IPS-NIHi11 (cell line): ENCODE measurements at places on chromosomes 6 and 20.

GRCh38 chr6:44456070-44456965, 68.8 kb downstream of the CDC5L start:
- peak; percentile 86 for DNase-seq

DNA sequence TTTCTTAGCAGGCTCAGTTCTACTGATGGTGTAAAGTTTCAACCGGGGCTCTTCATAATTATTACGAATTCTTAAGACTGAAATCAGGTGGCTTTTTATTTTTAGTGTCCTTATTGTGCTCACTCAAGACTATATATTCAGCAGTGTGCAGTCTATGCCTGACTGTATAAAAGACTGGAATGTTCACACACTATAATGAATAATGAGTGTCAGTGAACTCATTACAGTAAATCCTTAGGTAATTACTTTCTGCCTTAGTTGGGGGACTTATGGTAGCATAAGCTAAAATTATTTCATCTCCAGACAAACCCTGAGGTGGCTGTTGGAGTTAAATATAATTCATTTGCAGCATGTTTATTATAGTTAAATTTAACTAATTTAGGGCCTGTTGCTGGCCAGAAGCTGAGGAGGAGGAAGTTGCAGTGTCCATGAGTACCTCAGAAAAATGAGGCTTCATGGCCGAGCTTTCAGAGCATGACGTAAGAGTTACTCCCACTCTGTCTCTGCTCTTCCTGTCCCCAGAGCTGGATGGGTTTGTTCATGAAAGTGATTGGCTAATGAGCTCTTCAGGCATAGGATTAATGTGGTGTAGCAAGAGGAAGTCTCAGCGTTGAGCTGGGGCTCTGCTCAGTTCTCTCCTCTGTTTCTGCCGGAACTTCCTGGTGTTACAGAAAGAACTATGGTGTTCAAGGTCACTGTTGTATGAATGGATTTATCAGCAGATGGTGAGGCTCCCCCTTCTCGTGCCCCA, 335.7 kb downstream of the NRN1 start:
- DNase-seq: no peak

DNA sequence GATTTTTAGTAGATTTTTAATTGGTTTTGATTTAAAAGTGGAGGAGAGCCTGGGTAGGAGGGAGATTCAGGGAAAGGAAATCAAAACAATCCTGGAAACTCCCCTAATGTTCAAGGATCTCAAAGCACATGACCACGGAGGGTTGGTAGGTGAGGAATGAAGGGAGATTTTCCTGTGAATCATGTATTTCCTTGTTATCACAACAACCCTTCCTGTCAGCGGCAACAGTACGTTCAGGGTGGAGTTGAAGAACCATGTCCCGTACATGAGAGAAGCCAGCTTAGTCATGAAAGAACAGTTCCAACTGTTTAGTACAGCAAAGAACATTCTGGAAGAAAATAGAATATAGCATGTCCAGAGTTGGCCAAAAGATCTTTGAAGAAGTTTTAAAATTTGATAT, 79.4 kb upstream of the SCAF8 start:
- DNase-seq: no peak

- no peak for DNase-seq
Measured at GRCh38 chr20:22070610-22071058, 365.2 kb downstream of the PAX1 start.

- DNase-seq: no peak
Measured at GRCh38 chr20:32924781-32925180, 66.1 kb downstream of the EFCAB8 start.

GRCh38 chr20:31861135-31861384, 9.3 kb downstream of the DUSP15 start:
- no peak for DNase-seq

DNA sequence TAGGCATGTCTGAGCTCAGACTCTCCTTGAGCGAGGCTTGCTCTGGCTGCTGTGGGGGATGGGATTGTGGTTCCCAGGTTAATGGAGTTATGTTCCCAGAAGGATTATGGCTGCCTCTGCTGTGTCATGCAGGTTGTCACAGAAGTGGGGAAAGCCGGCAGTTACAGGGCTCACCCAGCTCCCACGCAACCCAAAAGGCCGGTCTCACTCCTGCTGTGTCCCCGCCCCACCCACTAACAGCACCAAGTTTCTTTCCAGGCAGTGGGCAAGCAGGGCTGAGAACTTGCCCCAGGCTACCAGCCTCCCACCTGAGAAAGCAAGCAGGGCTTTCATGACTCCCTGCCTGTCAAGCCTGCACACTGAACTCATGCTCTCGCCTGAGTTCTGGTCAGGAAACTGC, 750.5 kb downstream of the FRK start:
- DNase-seq: no peak

- no peak for DNase-seq
Measured at GRCh38 chr6:146847426-146847825, 248.7 kb downstream of the ADGB start.

- no peak for DNase-seq
Measured at GRCh38 chr6:128394167-128394566, 126.2 kb downstream of the PTPRK start.

GRCh38 chr6:159116343-159116742, 52.9 kb upstream of the FNDC1 start:
- DNase-seq: no peak

- DNase-seq: no peak
Measured at GRCh38 chr20:58141496-58141895, 87.0 kb downstream of the ANKRD60 start.

GRCh38 chr6:169936355-169936975, 185.0 kb downstream of the ERMARD start:
- no peak for DNase-seq

DNA sequence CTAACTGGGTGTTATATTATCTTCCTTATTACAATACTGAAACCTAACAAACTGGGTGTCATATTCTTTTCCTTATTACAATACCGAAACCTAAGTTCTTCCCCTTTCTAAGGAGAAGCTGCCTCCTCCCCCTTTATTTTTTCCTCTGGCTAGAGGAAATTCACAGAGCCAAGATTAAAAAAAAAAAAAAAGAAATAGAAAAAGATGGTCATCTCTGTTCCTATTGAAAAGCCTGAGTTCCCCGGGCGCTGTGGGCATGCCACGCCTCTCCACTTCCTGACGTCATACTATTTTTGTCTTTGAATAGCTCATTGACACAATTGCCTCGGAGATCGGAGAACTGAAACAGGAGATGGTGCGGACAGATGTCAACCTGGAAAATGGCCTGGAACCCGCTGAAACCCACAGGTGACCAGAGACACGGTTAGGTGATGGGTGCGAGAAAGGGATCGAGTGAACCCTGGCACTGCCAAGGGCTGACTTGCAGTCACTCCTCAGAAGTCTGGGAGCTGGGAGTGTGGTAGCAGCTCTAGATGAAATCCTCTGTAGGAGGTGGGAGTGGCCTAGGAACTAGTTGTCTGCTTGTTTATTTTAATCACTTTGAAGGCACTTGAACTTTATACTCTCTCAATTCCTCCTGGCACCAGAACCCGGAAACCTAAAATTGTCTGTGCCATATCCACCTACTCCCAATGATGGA, 82.2 kb upstream of the NAA20 start:
- DNase-seq: no peak

DNA sequence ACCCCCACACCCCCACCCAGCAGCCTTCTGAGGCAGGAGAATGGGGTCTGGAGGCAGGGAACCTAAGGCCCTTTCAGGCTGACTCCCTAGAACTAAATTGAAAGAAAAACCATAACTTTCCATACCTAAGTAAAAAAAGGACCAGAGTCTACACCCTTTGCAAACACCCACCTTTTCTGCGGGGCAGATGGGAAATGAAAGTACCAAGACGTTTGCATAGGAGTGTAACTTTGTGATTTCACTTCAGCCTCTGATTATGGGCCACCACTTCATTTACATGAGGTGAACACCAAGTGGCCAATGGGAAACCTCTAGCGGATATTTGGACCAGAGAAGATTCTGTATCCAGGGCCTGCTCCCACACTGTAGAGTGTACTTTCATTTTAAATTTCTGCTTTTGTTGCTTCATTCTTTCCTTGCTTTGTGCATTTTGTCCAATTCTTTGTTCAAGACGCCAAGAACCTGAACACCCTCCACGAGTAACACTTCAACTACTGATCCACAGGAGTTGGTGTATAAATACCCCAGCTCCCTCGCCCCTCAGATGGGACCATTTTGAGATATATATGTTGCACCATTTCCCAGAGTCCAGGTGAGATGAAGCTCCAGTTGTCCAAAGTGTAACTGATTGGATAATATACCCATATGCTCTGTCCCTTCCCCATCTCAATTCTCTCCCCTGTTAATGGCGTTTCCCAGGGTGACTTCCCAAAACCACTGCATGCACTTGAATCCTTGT, 18.9 kb upstream of the SRSF6 start:
- DNase-seq: no peak

GRCh38 chr6:166520905-166521834, 65.3 kb downstream of the RAMACL start:
- DNase-seq: no peak

GRCh38 chr6:134577998-134578397, 260.1 kb upstream of the SGK1 start:
- DNase-seq: no peak

DNA sequence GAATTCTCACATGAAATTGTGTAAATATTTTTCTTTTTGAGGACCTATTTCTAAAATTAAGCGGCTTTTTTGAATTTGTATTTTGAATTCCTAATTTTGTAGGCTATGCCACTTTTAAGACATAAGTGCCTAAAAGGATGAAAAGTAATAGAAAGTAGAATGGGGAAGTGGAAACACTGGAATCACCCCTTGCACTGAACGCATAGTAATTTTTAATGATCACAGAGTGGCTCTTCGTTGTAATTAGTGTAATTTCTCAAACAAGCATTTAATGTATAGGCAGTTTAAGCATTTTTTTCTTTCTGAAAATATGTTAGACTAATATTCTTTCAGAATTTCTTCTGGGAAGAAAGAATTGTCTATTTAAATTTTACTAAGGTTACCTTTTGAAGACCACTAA, 73.2 kb downstream of the ARID1B start:
- no peak for DNase-seq

DNA sequence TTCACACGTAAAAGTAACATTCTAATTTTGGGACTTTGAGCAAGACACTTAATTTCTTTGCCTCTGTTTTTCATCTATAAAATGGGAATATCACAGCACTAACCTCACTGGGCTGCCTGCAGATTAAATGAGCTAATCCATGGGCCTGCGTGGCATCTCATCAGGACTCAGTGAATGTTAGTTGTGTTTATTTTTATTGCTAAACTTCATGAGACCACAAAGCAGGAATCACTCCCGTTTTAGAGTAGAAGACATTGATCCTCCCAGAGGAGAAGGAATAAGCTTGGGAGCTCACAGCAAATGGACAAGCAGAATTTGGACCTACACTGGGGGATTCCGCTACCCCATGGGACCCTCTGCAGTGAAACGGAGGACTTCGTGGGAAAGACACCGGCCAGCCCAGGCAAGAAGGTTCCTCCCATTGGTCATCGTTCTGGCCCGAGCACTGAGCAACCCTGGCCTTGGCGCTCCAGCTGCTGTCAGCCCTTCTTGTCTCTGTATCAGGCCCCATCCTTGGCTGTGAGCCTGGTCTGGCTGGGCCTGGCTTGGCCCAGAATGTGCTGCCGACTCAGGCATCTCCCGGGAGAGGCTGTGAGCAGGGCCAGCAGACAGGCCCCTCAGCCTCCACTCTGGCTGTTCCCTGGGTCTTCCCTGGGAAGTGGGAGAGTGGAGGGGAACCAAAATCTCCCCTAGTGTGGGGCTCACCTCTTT, 79.8 kb downstream of the NFATC2 start:
- no peak for DNase-seq

DNA sequence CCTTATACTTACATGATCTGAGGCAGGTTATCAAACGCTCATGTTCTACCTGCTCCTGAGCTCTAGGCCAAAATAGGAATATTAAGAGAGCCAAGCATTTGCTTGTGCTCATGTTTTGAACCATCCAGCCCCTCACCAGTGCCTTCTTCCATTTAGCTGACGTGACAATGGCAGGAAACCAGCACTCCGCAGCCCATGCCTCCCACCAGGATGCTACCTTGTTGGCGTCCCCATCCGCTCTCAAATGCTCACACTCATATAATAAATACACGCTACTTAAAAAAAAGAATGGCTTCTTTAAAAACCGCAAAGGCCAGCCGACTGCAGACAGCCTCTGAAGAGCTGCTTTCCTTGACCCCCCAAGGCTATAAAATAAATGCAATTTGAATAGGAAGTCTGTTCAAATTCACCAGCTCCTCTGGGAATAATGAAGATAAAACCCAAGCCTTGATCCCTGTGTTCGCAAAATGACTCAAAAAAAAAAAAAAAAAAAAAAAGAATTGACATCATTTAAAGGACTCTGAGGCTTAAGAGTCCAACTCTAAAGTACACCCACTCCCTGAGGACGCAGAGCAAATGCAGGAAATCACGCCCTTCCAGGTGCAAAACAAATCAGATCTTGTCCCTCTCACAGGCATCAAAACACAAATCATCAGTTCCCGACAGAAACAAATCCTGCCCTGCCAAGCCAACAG, 29.0 kb downstream of the RNASET2 start:
- no peak for DNase-seq

DNA sequence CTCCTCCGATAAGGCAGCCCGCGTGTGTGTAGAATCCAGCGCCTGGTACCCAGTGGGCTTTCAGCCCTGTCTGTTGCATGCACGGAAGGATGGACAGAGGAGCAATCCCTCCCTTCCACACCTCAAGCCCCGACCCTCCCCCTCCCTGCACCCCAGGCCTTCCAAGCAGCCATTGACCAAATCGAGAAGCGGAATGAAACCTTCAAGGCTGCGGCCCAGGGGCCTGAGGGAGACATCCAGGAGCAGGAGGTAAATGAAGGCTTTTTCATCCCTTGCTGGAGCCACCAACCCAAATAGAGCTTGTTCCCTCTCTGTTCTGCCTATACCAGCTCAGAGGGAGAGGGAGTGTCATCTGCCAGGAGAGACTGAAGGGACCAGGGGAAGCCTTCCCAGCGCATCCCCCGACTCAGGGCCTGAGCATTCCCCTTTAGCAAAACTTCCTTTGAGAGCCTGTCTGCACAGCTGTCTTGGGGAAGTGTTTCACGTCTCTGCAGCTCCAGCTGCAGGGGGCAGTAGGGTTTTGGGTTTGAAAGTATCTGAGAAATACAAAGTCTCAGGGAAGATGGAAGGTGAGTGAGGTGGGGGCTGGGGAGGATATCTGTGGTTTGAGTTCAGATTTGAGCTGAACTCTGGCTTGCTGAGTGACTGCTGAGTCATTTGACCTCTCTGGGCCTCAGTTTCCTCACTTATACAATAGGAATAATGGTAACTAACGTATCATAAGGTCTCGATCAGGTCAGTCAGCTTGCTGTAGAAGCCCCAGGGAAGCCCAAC, 16.1 kb downstream of the FGD2 start:
- no peak for DNase-seq

DNA sequence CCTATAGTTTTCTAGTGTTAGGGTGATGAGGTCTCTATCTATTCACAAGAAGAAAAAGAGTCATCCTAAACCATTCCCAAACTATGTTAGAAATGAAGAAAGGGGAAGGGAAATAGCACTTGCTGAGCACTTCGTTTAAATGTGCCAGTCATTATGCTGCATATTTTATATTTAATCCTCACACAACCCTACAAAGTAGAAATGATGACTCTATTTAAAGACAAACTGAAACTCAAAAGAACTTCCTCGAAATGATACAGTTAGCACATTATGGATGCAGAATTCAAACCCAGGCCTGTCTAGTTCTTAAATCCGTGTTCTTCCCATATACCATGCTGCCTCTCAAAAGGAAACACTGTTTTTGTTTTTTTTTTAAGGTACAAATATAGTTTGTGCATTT, 174.6 kb downstream of the GMPR start:
- no peak for DNase-seq
